Karpas-422 (cell line): ENCODE measurements at places on chromosomes 3 and 15. TPM values are rescaled to one million over a fixed set of nuclear protein-coding genes. Genes with fewer than 3 reads are reported as not detected.

ACVR2B gene
- 2.4 and 3.5 TPM in 2 replicates for total RNA-seq

ROBO1 gene
- total RNA-seq: 0.07 TPM in 1 of 2 replicates, not detected in the other

PAK6 gene
- total RNA-seq: 0.45 and 0.69 TPM in 2 replicates

COX5A gene
- total RNA-seq: 135 and 229 TPM in 2 replicates

TM6SF1 gene
- not detected in 2 replicates for total RNA-seq

ECT2 gene
- total RNA-seq: 15.4 and 25.6 TPM in 2 replicates

CPB1 gene
- not detected in 2 replicates for total RNA-seq

MINDY4B gene
- total RNA-seq: not detected in 2 replicates

UBAP1L gene
- total RNA-seq: 6.5 and 6.8 TPM in 2 replicates

SOX14 gene
- total RNA-seq: not detected in 2 replicates

LDHAL6B gene
- total RNA-seq: not detected in 2 replicates

EPHB3 gene
- not detected in 2 replicates for total RNA-seq

IL17RB gene
- not detected in 2 replicates for total RNA-seq

- no peak overlapping the region for H3K27ac ChIP-seq
- no peaks in the 10 kb centered on the region for H3K27me3 ChIP-seq
- H3K4me3 ChIP-seq: no peak overlapping the region
- no peak for DNase-seq
- no peaks in the 10 kb centered on the region for H3K36me3 ChIP-seq
These were observed 23.1 kb upstream of the CFAP161 start for GRCh38 chr15:81111018-81111417.

GRCh38 chr3:10015461-10015904 lies 10.8 kb upstream of the FANCD2 start:
- H3K36me3 ChIP-seq: no peaks in the 10 kb centered on the region
- no peaks in the 10 kb centered on the region for H3K27me3 ChIP-seq
- H3K4me1 ChIP-seq: peaks cover 8% of the 10 kb centered on the region
- H3K4me3 ChIP-seq: no peak overlapping the region
- DNase-seq: no peak
- H3K27ac ChIP-seq: no peak overlapping the region

GRCh38 chr3:64257100-64257755 lies 32.0 kb upstream of the PRICKLE2 start:
- H3K36me3 ChIP-seq: no peaks in the 10 kb centered on the region
- no peak overlapping the region for H3K4me3 ChIP-seq
- no peaks in the 10 kb centered on the region for H3K27me3 ChIP-seq
- H3K27ac ChIP-seq: no peak overlapping the region

GRCh38 chr3:71227270-71227661 lies 356.3 kb downstream of the FOXP1 start:
- H3K36me3 ChIP-seq: peaks cover 34% of the 10 kb centered on the region; the same call in 1 of the 2 replicates
- no peaks in the 10 kb centered on the region for H3K27me3 ChIP-seq
- DNase-seq: no peak
- H3K4me3 ChIP-seq: no peak overlapping the region
- peak overlapping the region; percentile 45; the same call in 1 of the 2 replicates for H3K27ac ChIP-seq

GRCh38 chr3:9248522-9249271 lies 749 bp downstream of the SRGAP3 start:
- no peak overlapping the region for H3K27ac ChIP-seq
- no peaks in the 10 kb centered on the region for H3K27me3 ChIP-seq
- DNase-seq: no peak
- peak overlapping the region; percentile 71 for H3K4me3 ChIP-seq
- no peaks in the 10 kb centered on the region for H3K36me3 ChIP-seq

- no peaks in the 10 kb centered on the region for H3K4me1 ChIP-seq
- H3K27me3 ChIP-seq: no peaks in the 10 kb centered on the region
- no peak overlapping the region for H3K27ac ChIP-seq
- H3K36me3 ChIP-seq: no peaks in the 10 kb centered on the region
- H3K4me3 ChIP-seq: no peak overlapping the region
These were observed 98.8 kb downstream of the TGFBR2 start for GRCh38 chr3:30704931-30705890.

GRCh38 chr3:195271410-195272243 lies 668 bp upstream of the XXYLT1 start:
- H3K27ac ChIP-seq: peak overlapping the region; percentile 65
- H3K4me3 ChIP-seq: peak overlapping the region; percentile 88
- peaks cover 29% of the 10 kb centered on the region for H3K4me1 ChIP-seq
- DNase-seq: peak; percentile 98

- H3K4me1 ChIP-seq: no peaks in the 10 kb centered on the region
- H3K27me3 ChIP-seq: no peaks in the 10 kb centered on the region
- no peak overlapping the region for H3K27ac ChIP-seq
- DNase-seq: peak; percentile 48
- no peak overlapping the region for H3K4me3 ChIP-seq
These were observed 74.4 kb downstream of the MOBP start for GRCh38 chr3:39541917-39542329.

GRCh38 chr3:164375538-164375937 lies 702.8 kb downstream of the SI start:
- H3K4me1 ChIP-seq: no peaks in the 10 kb centered on the region
- H3K27ac ChIP-seq: no peak overlapping the region
- no peak overlapping the region for H3K4me3 ChIP-seq
- no peaks in the 10 kb centered on the region for H3K36me3 ChIP-seq
- no peaks in the 10 kb centered on the region for H3K27me3 ChIP-seq

- no peak overlapping the region for H3K27ac ChIP-seq
- no peaks in the 10 kb centered on the region for H3K27me3 ChIP-seq
- H3K4me1 ChIP-seq: peaks cover 19% of the 10 kb centered on the region
- DNase-seq: peak; percentile 83
These were observed 268.7 kb downstream of the XXYLT1 start for GRCh38 chr3:195001961-195002861.

GRCh38 chr3:58557491-58557890 lies 19.7 kb downstream of the FAM107A start:
- DNase-seq: no peak
- H3K4me3 ChIP-seq: no peak overlapping the region
- H3K27ac ChIP-seq: no peak overlapping the region

- H3K36me3 ChIP-seq: no peaks in the 10 kb centered on the region
- no peaks in the 10 kb centered on the region for H3K4me1 ChIP-seq
- H3K4me3 ChIP-seq: no peak overlapping the region
- no peak overlapping the region for H3K27ac ChIP-seq
- no peak for DNase-seq
- H3K27me3 ChIP-seq: no peaks in the 10 kb centered on the region
These were observed 619.0 kb upstream of the GOLIM4 start for GRCh38 chr3:168714609-168715240.

GRCh38 chr15:31341496-31342195 lies 15.0 kb downstream of the KLF13 start:
- peaks cover 100% of the 10 kb centered on the region for H3K4me1 ChIP-seq
- peak overlapping the region; percentile 62; the same call in 1 of the 2 replicates for H3K4me3 ChIP-seq
- peak overlapping the region; percentile 89 for H3K27ac ChIP-seq
- no peaks in the 10 kb centered on the region for H3K36me3 ChIP-seq

GRCh38 chr15:83477808-83478537 lies 30.8 kb downstream of the SH3GL3 start:
- H3K27me3 ChIP-seq: no peaks in the 10 kb centered on the region
- no peaks in the 10 kb centered on the region for H3K4me1 ChIP-seq
- H3K4me3 ChIP-seq: no peak overlapping the region

- H3K36me3 ChIP-seq: no peaks in the 10 kb centered on the region
- no peaks in the 10 kb centered on the region for H3K27me3 ChIP-seq
- no peak overlapping the region for H3K4me3 ChIP-seq
- DNase-seq: no peak
- H3K4me1 ChIP-seq: no peaks in the 10 kb centered on the region
- no peak overlapping the region for H3K27ac ChIP-seq
These were observed 225.1 kb downstream of the LRRC3B start for GRCh38 chr3:26847680-26848079.

- no peak for DNase-seq
- no peak overlapping the region for H3K4me3 ChIP-seq
- no peaks in the 10 kb centered on the region for H3K36me3 ChIP-seq
These were observed 34.2 kb downstream of the VGLL4 start for GRCh38 chr3:11609481-11609880.

DNA sequence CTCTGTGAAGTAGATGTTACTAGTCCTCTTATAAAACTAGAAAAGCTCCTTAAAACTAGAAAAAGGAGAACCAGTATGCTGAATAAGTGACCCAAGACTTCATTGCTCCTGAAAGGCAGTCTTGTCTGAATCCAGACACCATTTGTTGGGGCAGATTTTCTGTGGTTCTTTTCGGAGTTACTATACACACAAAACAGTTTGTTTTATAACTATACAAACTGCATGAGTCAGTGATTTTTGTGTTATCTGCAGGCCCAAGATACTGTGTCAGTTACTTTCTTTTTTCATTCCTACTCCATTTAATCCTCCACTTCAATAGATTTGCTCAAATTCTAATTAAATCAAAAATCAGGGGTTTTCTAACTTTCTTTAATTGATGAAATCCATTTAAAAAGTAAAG lies 244.6 kb downstream of the ARPP21 start:
- H3K4me3 ChIP-seq: no peak overlapping the region
- H3K4me1 ChIP-seq: no peaks in the 10 kb centered on the region
- DNase-seq: no peak

DNA sequence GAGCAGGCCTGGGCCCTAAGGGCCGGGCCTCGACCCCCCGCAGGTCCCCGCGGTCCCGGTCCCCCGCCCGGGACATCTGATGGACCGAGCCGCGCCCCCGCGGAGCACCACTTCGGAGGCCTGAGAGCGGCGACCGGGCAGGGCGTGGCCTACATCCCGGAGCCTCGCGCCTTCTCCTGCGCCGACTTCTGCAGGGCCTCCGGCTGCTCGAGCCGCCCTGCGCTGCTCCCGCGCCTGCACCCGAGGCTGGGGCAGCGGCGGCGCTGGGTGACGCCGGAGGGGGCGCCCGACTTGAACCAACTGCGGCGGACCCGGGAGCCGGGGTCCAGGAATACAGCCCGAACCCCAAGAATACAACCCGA lies 14.9 kb upstream of the GP9 start:
- no peaks in the 10 kb centered on the region for H3K27me3 ChIP-seq
- no peaks in the 10 kb centered on the region for H3K36me3 ChIP-seq
- H3K4me1 ChIP-seq: no peaks in the 10 kb centered on the region
- no peak overlapping the region for H3K27ac ChIP-seq
- H3K4me3 ChIP-seq: no peak overlapping the region

DNA sequence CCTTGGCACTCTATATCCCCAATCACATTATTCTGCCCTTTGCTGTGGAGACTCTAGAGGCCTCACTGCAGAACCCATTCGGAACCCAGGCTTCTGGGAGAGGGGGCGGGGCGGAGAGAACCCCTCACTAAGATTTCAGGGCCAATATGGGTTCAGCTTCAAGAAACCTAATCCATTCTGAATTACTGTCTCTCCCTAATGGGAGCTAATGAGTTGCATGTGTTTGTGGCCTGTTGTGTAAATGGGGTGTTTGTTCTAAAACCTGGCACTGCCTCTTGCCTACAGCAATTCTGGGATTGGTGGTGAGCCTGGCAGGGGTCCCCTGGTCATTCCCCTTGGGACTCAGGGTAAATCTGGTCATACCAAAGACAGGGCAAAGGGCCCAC lies 605 bp upstream of the RASL12 start:
- H3K4me1 ChIP-seq: no peaks in the 10 kb centered on the region
- H3K36me3 ChIP-seq: no peaks in the 10 kb centered on the region
- no peaks in the 10 kb centered on the region for H3K27me3 ChIP-seq
- no peak overlapping the region for H3K4me3 ChIP-seq

DNA sequence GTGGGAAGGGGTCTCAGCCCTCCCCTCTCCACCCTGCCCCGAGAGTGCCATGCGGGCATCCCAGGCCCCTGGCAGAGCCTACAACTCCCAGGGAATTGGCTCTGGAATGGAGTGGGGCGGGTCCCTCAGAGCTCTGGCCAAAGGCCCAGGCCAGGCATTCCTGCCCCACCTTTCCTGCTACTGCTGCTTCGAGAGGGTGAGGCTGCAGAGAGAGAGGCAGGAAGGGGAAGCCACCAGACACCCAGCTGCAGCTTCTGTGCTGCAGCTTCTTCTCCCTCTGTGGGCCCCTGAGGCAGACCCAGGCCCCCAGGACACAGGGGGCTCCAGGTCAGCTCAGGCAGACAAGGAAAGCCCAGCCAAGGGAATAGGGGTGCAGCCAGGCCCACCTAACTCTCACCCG lies 2.7 kb downstream of the ALS2CL start:
- no peak overlapping the region for H3K4me3 ChIP-seq
- no peak overlapping the region for H3K27ac ChIP-seq
- no peaks in the 10 kb centered on the region for H3K4me1 ChIP-seq

GRCh38 chr3:39531066-39531465 lies 63.6 kb downstream of the MOBP start:
- no peak for DNase-seq
- H3K27me3 ChIP-seq: 0 out of 2 replicates have a peak, but pooled peaks cover 3% of the 10 kb centered on the region
- H3K4me3 ChIP-seq: no peak overlapping the region
- H3K36me3 ChIP-seq: no peaks in the 10 kb centered on the region

- H3K27ac ChIP-seq: no peak overlapping the region
- peaks cover 8% of the 10 kb centered on the region for H3K4me1 ChIP-seq
- H3K27me3 ChIP-seq: no peaks in the 10 kb centered on the region
- no peak for DNase-seq
- H3K4me3 ChIP-seq: no peak overlapping the region
These were observed 60.6 kb downstream of the ZNF280D start for GRCh38 chr15:56672721-56673120.

DNA sequence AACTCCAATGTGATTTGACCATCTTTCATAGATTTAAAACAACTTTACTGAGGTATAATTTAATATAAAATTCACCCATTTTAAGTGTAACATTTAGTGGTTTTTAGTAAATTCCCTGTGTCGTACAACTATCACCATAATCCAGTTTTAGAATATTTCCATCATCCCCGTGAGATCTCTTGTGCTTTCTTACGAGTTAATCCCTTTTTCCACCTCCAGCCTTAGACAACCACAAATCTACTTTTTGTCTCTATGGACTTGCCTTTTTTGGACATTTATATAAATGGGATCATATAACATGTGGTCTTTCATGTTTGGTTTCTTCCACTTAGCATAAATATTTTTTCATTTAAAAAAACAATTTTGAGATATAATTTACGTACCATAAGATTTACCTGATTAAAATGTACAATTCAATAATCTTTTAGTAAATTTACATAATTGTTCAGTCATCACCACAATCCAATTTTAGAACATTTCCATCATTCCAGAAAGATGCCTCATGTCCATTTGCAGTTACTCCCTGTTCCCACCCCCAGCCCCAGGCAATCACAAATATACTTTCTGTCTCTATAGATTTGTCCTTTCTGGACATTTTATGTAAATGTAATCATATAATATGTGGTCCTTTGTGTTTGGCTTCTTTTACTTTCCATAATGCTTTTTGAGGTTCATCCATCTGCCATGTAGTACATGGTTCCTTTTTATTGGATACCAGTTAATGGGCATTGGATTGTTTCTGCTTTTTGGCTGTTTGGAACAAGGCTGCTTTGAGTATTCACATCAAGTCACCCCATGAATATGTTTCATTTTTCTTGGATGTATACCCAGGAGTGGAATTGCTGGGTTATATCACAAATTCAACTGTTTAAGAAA lies 3.1 kb downstream of the OXSR1 start:
- H3K4me1 ChIP-seq: peaks cover 67% of the 10 kb centered on the region
- peaks cover 4% of the 10 kb centered on the region; the same call in 1 of the 2 replicates for H3K36me3 ChIP-seq

DNA sequence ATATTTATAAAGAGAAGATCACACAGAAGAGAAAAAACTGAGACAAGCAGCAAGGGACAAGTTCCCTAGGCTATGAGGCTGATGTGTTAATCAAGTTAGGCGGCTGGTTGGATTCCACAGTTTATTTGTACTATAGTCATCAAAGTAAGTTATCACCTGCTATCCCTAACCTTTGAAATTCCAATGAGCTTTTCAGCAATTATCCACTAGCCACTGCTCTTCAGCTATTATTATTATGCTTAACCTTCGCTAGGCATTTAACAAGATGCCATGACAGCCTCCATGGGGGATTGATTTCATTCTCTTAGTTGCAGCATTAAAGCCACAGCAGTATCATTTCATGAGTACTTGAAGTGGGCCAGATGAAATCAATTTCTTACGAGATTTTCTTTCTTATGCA lies 699.5 kb upstream of the NAALADL2 start:
- no peak for DNase-seq
- H3K4me3 ChIP-seq: no peak overlapping the region
- H3K27me3 ChIP-seq: no peaks in the 10 kb centered on the region
